Astrocyte of the spinal cord (primary cell): ENCODE measurements at places on chromosomes 2 and 18.

DNA sequence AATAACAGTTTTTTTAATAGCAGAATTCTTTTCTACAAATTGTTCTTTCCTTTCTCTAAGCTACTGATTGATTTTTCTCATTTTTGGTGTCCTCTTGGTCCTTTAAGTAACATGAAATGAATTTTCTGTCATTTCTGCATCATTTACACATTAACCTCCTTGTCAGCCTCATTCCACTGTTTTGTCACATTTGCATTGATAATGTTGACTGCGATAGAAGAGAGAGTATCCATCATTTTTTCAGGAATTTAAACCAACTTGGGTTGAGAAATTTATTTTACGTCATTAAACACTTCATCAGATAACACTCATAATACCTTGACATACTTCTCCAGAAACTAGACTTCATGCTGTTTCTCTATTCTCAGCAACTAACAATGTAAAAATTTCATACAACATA lies 422.2 kb downstream of the LRRTM4 start:
- DNase-seq, result no peak

DNA sequence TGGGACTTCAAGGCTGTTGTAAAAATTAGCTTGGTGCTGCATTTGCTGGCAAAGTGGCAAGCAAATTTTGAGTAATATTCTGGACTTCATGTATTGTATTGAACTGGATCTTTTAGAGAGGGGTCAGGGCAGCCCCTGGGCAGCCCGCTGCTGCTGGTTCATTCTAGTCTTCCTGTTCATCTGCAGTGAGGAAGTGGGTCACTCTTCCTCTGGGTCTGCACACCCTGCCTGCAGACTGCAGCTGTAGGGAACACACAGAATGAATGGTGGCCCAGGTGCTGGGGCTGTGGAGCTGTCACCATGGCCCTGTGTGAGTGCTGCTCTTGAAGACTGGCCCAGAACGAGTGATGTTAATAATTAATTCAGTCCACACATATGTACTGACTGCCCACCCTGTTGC lies 9.4 kb downstream of the SH3RF3 start:
- no peak for DNase-seq

DNA sequence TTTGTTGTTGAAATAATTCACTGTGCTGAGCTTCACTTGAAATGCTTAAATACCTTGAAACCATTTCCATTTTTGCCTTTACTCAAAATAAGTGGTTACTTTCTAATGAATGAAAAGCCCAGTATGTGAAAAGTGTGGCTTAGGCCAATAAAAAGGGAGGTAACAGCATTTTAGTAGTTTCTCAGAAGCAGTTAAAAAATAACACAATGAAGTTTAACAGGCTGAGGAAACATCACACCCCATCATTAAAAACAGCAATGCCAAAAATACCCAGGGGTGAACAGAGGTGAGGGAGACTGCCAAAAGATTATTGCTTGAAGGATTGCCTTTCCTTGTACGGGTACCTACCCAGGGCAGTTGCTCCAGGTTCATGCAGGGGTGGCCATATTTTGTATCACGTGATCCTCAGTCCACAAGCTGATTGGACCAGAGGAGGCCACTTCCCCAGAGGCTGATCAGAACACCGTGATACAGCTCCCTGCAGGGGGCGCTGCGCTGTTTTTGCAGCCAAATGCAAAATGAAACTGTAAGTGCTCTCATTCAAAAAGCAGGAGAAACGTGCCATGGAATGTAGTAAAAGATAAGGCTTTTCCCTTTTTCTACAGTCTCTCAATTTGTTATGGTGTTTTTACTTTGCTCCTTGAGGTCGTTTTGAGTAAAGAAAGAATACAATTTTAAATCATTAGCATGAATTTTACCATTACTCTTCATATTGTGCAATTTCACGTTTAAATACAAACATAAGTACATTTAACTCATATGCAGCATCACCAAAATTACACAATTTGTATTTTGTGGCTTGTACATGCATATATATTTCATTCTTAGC lies 70.2 kb upstream of the SH3BP4 start:
- DNase-seq, result peak; percentile 92

- DNase-seq, result no peak
Observed at GRCh38 chr2:103734911-103735310, 973.1 kb downstream of the TMEM182 start.

DNA sequence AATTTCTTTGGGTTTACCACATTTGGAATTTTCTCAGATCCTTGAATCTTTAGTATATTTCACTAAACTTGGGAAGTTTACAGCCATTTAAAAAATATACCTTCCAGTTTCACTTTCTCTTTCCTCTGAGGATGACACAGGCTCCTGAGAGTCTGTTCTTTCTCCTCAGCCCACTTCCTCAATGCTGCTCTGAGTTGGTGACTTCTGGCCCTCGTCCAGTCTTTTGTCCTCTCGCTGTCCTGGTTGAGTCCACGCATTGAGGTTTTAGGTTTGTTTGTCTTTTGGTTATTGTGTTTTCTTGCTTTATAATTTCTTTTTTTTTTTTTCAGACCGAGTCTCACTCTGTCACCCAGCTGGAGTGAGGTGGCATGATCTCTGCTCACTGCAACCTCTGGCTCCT lies 40.7 kb upstream of the GALR1 start:
- peak; percentile 83 for DNase-seq

DNA sequence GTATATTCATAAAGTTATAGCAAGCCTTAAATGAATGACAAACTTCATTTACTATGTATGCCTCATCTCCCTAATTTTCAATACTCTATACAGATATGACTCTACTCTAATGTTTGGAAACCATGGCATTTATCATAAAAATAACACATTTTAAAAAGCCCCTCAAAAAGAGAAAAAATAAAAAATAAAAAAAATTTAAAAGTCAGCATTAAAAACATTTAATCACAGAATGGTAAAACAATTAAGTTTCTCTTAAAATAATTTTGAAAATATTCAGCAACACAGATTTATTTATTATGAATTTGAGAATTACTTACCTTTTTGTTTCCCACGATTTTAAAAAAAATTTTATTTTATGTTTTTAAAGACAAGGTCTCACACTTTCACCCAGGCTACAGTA lies 65.0 kb upstream of the CDKL4 start:
- no peak for DNase-seq

- no peak for DNase-seq
Observed at GRCh38 chr2:100529900-100530299, 32.9 kb upstream of the PDCL3 start.
